ENCODE measurements at places on chromosomes 5 and 9. TPM values are rescaled to one million over a fixed set of nuclear protein-coding genes. Genes with fewer than 3 reads are reported as not detected.

DNA sequence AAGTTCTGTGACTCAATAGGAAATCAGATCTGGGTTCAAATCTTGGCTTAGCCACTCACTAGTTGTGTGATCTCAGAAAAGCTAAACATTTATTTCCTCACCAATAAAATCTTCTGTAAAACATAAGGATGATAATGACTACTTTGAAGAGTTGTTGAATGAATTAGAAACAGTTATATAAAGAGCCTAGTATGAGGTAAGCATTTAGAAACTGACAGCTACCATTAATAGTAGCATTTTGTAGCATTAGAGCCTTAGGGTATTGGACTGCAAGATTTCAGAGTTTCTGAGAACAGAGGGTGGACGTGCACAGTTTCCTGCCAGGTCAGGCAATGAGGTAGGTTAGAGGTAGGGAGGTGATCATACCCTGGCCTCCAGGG, 293.2 kb downstream of the CWC27 start:
- H3K4me1 ChIP-seq, result no peaks in the 10 kb centered on the region
- no peak overlapping the region for H3K4me3 ChIP-seq
- no peak for DNase-seq
- no peak overlapping the region for H3K27ac ChIP-seq
- no peaks in the 10 kb centered on the region for H3K36me3 ChIP-seq

GRCh38 chr9:128249908-128250838, 25.6 kb downstream of the GOLGA2 start:
- no peaks in the 10 kb centered on the region for H3K36me3 ChIP-seq
- H3K4me1 ChIP-seq, result peaks cover 18% of the 10 kb centered on the region
- peak; percentile 97 for DNase-seq

- no peak for DNase-seq
- no peak overlapping the region for H3K4me3 ChIP-seq
- H3K27me3 ChIP-seq, result peaks cover 4% of the 10 kb centered on the region
- peaks cover 21% of the 10 kb centered on the region for H3K4me1 ChIP-seq
These were observed 44.6 kb downstream of the CXXC5 start for GRCh38 chr5:139692679-139693308.

- H3K4me3 ChIP-seq, result no peak overlapping the region
- peaks cover 56% of the 10 kb centered on the region for H3K4me1 ChIP-seq
- H3K27ac ChIP-seq, result peak overlapping the region; percentile 39
- peak; percentile 49 for DNase-seq
- H3K27me3 ChIP-seq, result no peaks in the 10 kb centered on the region
- H3K36me3 ChIP-seq, result peaks cover 2% of the 10 kb centered on the region
These were observed 74.5 kb downstream of the MAPKAP1 start for GRCh38 chr9:125632321-125633115.

LHX3 gene
- total RNA-seq, result not detected

PMPCA gene
- 56.5 TPM for total RNA-seq

PRDM9 gene
- not detected for total RNA-seq

ABLIM3 gene
- total RNA-seq, result not detected

CER1 gene
- not detected for total RNA-seq

PCDHGC5 gene
- total RNA-seq, result not detected

OTULINL gene
- 68.3 TPM for total RNA-seq
